ENCODE measurements at places on chromosomes 11 and 22. TPM values are rescaled to one million over a fixed set of nuclear protein-coding genes. Genes with fewer than 3 reads are reported as not detected.

Gene TRMT2A
- 59.0 TPM for total RNA-seq

- DNase-seq = no peak
Observed at GRCh38 chr11:127931803-127932202, 655.6 kb downstream of the ETS1 start.

Gene TMPRSS5
- total RNA-seq = 1.7 TPM

Gene IGLL1
- not detected for total RNA-seq

- DNase-seq = peak; percentile 92
Observed at GRCh38 chr11:69888483-69889181, 69.4 kb upstream of the FGF3 start.

Measured in lower leg skin (tissue), 4 donors.